ENCODE measurements at places on chromosomes 4 and X. TPM values are rescaled to one million over a fixed set of nuclear protein-coding genes. Genes with fewer than 3 reads are reported as not detected.
A peak's percentile ranks its signal among the peaks of the same experiment; 100 is the strongest.

MAGEA2 gene
- total RNA-seq = not detected

YTHDC1 gene
- 65.1 TPM for total RNA-seq

DNA sequence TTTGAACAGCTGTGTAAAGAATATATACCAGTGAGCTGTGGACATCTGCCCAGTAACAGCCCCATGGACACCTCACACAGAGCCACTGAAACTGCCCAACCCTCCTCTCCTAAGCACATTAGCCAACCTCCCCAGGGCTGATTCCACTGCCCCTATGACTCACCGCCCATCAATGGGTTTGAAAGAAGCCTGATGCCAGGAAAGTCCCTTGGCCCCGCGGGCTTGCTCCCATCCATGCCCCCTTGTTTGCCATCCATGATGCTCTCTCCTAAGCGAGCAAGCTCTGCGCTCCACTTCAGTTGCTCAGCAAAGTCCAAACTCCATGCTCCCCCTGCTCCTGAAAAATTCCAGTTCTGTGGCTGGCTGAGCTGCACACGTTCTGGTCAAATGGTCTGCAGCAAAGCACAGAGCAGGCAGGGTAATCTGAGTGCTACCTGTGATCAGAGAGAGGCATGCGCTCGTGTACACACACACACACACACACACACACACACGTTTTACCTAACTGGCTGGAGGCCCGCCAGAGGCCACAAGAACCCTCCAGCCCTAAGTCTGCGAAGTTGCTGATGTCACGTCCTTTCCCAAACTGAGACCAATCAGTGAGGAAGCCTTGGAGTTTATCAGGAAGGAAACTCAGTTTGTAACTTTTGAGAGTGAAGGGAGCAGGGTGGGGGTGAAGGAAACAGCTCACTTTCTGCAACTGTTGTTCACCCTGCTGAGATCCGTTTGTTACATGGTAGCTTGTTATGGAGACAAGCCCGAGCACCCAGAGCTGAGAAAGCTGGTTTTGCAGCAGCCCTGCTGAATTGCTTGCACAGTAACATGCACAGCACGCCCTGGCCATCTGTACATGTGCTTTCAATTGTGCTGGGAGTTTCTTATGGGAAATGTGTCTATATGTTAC is at the start of gene ASB9:
Gene ASB9, minus strand, starts transcription at position 466 of the 904 bp plus-strand sequence. Its CDS starts 209 bp downstream, at position 257.
- no peak for DNase-seq

- DNase-seq = no peak
Observed at GRCh38 chrX:142831961-142832530, 193.7 kb upstream of the SPANXN4 start.

- DNase-seq = peak; percentile 64
Observed at GRCh38 chrX:103831803-103832544, at the start of gene RAB9B. Gene RAB9B, minus strand, starts transcription at chrX:103832257. Its CDS starts 6,473 bp downstream, at chrX:103825784.

DNA sequence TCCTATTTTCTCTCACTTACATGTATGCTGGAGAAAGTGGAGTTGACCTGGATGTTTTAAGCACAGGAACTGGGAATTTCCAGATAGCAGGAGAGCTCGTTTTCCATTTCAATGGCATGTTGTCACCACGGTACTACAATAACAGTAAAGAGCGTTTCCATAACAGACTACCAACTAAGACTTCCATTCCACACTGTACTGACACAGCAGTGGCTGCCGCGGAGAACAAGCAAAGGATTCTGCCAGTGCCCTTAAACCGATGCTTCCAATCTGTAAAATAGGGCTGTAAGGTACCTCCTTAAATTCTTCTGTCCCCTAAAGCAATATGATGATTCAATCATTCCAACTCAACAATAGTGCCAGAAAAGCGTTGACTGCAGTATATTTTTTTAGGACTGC is 143.9 kb downstream of the KLHL13 start:
- DNase-seq = no peak

GRCh38 chr4:57426779-57427395 is 316.7 kb upstream of the IGFBP7 start:
- no peak for DNase-seq

MXRA5 gene
- not detected for total RNA-seq

- DNase-seq = no peak
Observed at GRCh38 chr4:23234018-23234417, 541.3 kb downstream of the GBA3 start.

COL4A5 gene
- 0.33 TPM for total RNA-seq

GRCh38 chr4:154120690-154121345 is 331.9 kb upstream of the SFRP2 start:
- DNase-seq = no peak

DNA sequence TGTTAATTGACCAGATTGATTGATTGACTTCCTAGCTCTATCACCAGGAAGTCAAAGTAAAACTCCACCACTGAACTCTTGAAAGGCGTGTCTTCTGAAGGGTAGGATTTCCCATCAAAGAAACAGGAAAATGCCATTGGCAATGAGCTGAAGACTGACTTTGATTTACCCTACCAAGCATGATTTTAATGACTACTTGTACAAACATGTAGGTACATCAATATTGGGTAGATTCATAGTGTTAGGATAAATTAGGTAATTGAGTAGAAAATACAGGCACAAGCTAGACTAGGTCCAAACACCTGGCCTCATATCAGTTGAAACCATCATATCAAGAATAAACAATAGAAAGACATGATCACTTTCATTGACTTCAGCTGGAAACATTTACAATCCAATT is 53.2 kb upstream of the ATXN3L start:
- DNase-seq = no peak

EDNRA gene
- not detected for total RNA-seq

ERCC6L gene
- 4.3 TPM for total RNA-seq

DNA sequence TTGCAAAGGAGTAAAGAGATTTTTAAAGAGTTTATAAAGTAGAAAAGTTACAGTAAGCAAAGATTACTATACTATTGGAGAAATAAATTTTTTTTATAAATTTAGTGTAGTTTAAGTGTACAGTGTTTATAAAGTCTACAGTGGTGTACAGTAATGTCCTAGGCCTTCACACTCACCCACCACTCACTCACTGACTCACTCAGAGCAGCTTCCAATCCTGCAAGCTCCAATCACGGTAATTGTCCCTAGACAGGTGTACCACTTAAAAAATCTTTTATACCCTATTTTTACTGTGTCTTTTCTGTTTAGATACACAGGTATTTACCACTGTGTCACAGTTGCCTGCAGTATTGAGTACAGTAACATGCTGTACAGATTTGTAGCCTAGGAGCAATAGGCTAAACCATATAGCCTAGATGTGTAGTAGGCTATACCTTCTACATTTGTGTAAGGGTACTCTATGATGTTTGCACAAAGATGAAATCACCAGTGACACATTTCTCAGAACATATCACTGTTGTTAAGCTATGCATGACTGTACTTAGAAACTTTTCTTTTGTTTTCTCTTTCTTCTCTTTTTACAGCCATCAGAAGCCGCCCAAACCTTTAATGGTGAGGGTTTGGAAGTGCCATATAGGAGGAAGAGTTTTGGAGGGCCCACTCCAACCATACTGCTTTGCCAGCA is 11.8 kb upstream of the SH3RF1 start:
- DNase-seq = no peak

Measured in activated T-cell treated with anti-CD3 and anti-CD28 coated beads, Interleukin-2, amount 50 U/mL, for 4 hours (primary cell).